HCT116 (cell line): ENCODE measurements at places on chromosomes 3 and 15. TPM values are rescaled to one million over a fixed set of nuclear protein-coding genes. Genes with fewer than 3 reads are reported as not detected.

The STRA6 gene
- total RNA-seq = 0.54 TPM

- H3K27me3 ChIP-seq = no peaks in the 10 kb centered on the region
- H3K36me3 ChIP-seq = no peaks in the 10 kb centered on the region
- no peak overlapping the region for H3K4me3 ChIP-seq
- no peak overlapping the region for H3K27ac ChIP-seq
- DNase-seq = no peak
Observed at GRCh38 chr3:186596568-186597287, 16.1 kb upstream of the AHSG start.

GRCh38 chr3:132488151-132488550 lies 70.8 kb downstream of the DNAJC13 start:
- no peak overlapping the region for H3K27ac ChIP-seq
- no peaks in the 10 kb centered on the region; the same call in 1 of the 2 replicates for H3K36me3 ChIP-seq
- H3K4me3 ChIP-seq = no peak overlapping the region
- DNase-seq = no peak
- H3K4me1 ChIP-seq = no peaks in the 10 kb centered on the region

The IQCF5 gene
- total RNA-seq = not detected

- DNase-seq = no peak
Observed at GRCh38 chr3:98743071-98743470, 20.1 kb upstream of the ST3GAL6 start.

- DNase-seq = no peak
- H3K27me3 ChIP-seq = no peaks in the 10 kb centered on the region
- no peak overlapping the region for H3K27ac ChIP-seq
- H3K4me3 ChIP-seq = no peak overlapping the region
- no peaks in the 10 kb centered on the region for H3K36me3 ChIP-seq
- H3K4me1 ChIP-seq = no peaks in the 10 kb centered on the region
Observed at GRCh38 chr15:85710340-85710842, 84.3 kb downstream of the KLHL25 start.

The FHIT gene
- 20.1 TPM for total RNA-seq

DNA sequence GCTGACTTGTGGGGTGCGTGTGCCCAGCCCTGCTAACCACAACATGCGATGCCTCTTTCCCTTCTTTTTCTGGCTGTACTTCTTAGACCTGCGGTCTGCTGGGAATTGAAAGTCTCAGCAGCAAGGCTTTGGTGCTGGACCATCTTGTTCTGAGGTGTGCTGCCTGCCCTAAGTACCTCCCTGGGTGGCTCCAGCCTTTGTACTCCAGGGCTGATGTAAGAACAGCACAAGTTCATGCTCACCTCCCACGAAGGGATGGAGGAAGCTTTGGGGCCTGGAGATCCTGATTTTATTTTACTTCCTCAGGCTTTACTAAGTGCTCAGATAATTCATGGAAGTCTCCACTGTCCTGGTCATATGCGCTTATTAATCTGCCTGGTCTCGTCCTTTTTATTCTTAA lies 28.9 kb downstream of the FAM43A start:
- H3K27ac ChIP-seq = no peak overlapping the region
- H3K4me3 ChIP-seq = no peak overlapping the region
- no peaks in the 10 kb centered on the region for H3K36me3 ChIP-seq
- no peaks in the 10 kb centered on the region for H3K27me3 ChIP-seq
- no peak for DNase-seq
- no peaks in the 10 kb centered on the region for H3K4me1 ChIP-seq

DNA sequence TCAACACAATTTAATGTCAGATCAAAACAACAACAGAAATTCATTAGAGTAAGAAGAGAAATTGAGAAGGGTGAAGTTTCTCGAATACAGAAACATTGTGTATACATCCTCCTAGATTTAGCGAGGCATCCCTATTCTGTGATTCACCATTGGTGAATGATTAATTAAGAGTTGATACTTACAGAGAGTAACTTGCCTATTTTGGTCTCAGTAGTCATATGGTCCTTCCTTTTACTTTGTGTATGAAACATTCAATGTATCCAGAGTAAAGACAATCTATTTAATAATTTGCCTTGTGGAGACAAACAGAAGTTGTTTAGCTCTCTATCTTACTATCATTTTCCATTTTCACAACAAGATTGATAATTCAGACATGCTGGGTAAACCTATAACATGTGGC lies 432.0 kb downstream of the ZPLD1 start:
- no peaks in the 10 kb centered on the region for H3K27me3 ChIP-seq
- H3K4me3 ChIP-seq = no peak overlapping the region
- no peaks in the 10 kb centered on the region for H3K4me1 ChIP-seq

- no peaks in the 10 kb centered on the region for H3K27me3 ChIP-seq
- no peak for DNase-seq
- H3K4me3 ChIP-seq = no peak overlapping the region
- no peaks in the 10 kb centered on the region for H3K36me3 ChIP-seq
- no peak overlapping the region for H3K27ac ChIP-seq
Observed at GRCh38 chr3:10233988-10234387, 14.3 kb upstream of the TATDN2 start.

GRCh38 chr15:100703671-100704070 lies 101.3 kb downstream of the ASB7 start:
- H3K4me1 ChIP-seq = peaks cover 25% of the 10 kb centered on the region
- no peaks in the 10 kb centered on the region for H3K36me3 ChIP-seq
- no peak overlapping the region for H3K4me3 ChIP-seq
- DNase-seq = no peak

DNA sequence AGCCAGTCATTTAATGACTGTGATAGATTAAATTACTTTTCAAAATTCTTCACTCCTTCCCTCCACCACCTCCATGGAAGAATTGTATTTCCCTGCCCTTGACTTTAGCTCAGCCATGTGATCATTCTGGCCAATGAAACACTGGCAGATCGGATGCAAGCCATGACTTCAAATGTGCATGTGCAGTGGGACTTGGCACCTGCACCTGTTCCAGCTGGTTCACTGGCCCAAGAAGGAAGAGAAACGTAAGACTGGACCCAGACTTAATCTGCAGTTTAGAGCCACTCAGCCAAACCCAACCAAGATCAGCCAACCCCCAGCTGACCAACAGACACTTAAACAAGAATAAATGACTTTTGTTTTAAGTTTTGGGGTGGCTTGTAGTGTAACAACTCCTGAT lies 11.8 kb downstream of the DPH3 start:
- H3K36me3 ChIP-seq = no peaks in the 10 kb centered on the region
- DNase-seq = no peak
- no peaks in the 10 kb centered on the region for H3K27me3 ChIP-seq
- no peak overlapping the region for H3K4me3 ChIP-seq

DNA sequence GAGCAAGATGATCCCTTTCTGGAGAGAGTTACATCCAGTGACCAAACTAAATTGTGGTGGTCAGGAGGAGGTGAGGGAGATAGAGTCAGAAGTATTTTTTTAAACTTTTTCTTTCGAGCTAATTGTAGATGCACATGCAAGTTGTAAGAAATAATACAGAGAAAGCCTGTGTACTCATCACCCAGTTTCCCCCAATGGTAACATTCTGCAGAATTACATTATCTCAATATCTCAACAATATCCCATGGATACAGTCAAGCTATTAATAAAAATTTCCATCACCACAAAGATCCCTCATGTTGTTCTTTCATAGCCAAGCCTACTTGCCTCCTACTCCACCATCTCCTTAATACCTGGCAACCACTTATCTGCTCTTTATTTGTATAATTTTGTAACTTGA lies 3.3 kb upstream of the TMEM45A start:
- DNase-seq = no peak
- H3K27me3 ChIP-seq = no peaks in the 10 kb centered on the region
- H3K4me3 ChIP-seq = no peak overlapping the region
- H3K4me1 ChIP-seq = peaks cover 12% of the 10 kb centered on the region
